ENCODE measurements at places on chromosomes 2 and 18.

DNA sequence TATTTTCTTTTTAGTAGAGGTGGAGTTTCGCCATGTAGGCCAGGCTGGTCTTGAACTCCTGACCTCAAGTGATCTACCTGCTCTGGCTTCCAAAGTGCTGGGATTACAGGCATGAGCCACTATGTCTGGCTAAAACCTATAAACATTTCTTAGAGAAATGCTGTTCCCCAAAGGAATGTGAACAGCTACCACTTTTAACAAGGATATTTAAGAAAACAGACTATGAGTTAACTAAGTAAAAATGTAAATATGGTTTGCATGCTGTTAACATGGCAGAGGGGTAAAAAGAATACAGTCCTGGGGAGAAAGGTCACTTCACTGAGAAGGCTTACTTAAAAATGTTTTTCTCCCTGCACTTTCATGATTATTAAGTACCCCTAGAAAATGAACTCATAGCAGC, 57.1 kb downstream of the SLC16A14 start:
- no peak for DNase-seq

- DNase-seq = no peak
These were observed 120.9 kb downstream of the CLIP4 start for GRCh38 chr2:29236074-29236473.

DNA sequence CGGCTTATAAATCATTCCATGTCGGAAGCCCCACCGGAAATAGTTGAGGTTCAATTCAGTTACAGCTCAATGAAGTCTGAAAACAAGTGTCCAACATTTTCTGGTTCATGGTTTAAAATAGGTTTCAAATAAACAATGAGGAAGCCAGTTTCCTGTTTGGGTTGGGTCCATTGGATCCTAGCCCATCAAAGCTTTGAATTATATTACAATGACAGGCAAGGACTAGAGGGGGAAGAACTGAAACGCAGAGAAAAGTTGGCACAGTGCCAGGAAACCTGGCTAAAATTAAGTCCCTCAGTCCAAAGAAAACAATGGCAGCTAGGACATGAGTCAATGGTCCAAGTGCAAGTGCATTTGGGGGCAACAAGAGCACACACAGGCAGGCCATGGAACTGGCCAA, 32.0 kb downstream of the SLC14A1 start:
- DNase-seq = peak; percentile 72

DNA sequence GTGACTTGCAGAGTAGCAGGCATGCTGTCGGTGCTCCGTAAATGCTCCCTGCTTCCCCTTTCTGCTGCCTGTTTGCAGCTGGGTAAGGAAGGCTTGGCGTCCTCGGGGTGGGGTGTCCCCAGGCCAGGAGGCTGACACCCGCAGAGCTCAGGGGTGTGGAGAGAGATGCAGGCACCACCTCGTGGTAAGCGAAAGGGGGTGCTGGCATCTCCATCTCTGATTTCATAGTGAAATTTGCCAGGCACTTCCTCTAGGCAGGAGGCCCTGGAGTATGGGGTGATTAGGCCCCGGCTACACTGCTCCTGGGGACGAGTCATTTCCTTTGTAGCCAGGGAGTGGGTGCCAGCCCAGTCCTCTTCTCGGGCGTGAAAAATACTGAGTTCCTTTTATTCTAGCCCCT, 160.4 kb downstream of the KLHL29 start:
- DNase-seq = no peak

DNA sequence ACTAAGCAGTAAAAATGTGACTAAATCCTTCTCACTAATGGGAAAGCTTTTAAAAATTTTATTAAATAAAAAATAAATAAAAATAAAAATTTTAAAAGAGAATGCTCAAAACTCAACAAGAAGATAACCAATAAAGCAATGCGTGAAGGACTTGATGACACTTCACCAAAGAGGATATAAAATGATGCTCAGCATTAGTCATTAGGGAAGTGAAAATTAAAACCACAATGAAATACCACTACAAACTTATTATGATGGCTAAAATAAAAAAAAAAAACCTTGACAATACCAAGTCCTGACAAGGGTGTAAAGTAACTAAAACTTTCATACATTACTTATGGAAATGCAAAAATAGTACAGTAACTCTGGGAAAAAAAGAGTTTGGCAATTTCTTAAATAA, 3.3 kb upstream of the WDR75 start:
- DNase-seq = no peak

GRCh38 chr2:160561551-160562295, 68.1 kb upstream of the RBMS1 start:
- no peak for DNase-seq

- DNase-seq = no peak
These were observed 175.9 kb upstream of the FN1 start for GRCh38 chr2:215611609-215612386.

DNA sequence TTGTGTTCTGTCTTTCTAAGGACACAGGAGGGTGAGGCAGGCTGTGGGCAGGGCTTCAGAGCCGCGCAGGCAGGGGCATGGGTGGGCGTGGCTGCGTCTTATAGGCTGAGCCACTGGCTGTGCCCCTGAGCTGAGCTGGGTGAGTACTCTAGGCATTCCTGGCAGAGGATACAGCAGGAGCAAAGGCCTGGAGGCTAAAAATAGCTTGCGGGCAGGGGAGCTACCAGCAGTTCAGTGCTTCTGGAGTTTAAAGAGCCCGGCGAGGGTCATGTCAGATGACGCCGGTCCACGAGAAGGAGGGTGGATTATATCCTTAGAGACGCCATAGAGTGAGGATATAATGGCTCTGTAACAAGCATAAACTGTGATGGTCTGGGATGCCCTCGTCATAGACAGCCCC, 31.5 kb upstream of the PDIA6 start:
- peak; percentile 19 for DNase-seq

- no peak for DNase-seq
These were observed 37.2 kb downstream of the CREG2 start for GRCh38 chr2:101349893-101350662.

- DNase-seq = no peak
These were observed 1951.7 kb upstream of the LRRTM1 start for GRCh38 chr2:82256288-82256687.

GRCh38 chr18:3193331-3193730, 26.4 kb downstream of the MYOM1 start:
- no peak for DNase-seq

- DNase-seq = no peak
These were observed 63.5 kb upstream of the CTLA4 start for GRCh38 chr2:203804070-203804469.

DNA sequence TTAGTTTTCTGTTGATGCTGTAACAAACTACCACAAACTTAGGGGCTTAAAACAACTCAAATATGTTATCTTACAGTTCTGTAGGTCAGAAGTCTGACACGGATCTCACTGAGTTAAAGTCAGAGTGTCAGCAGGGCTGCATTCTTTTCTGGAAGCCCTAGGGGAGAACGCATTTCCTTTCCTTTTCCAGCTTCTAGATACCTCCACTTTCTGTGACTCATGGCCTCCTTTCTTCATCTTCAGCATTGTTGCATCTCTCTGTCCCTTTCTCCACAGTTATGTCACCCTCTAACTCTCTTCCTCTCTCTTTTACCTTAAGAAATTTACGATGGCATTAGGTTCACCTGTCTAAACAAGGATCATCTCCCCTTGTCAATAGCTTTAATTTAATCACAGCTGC, 13.3 kb upstream of the PPP4R1 start:
- no peak for DNase-seq

GRCh38 chr2:102391565-102391964, 31.4 kb upstream of the IL18RAP start:
- DNase-seq = no peak

DNA sequence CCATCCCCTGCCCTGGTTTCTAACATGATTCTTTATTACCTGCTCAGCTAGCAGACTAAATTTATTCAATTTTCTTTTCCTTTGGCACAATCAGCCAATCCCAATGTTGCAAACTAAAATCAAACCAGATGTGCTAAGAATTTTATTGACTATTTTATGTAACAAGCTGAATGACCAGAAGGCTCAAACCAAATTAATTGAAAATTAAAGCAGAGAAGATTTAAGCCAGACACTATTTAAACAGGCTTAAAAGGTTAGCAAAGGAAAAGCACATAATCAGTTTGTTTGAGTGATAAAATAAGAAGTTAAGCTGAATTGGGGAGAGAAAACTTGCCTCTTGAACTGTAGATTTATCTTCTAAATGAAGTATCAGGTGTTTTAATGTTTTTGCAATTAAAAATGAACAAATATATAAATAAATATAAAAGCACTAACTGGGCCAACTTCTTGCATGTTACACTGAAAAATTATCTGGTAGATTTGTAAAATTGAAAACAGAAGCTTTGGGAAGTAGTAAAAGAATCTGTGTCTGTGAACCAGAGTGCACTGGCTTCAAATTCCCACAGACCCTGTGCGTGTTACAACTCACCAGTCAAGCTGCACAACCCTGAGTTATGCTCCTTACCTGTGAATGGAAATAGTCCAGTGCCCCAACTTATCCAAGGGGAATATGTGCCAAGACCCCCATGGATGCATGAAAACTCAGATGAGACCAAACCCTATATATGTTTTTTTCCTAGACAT, 283.4 kb downstream of the CNTNAP5 start:
- DNase-seq = no peak

DNA sequence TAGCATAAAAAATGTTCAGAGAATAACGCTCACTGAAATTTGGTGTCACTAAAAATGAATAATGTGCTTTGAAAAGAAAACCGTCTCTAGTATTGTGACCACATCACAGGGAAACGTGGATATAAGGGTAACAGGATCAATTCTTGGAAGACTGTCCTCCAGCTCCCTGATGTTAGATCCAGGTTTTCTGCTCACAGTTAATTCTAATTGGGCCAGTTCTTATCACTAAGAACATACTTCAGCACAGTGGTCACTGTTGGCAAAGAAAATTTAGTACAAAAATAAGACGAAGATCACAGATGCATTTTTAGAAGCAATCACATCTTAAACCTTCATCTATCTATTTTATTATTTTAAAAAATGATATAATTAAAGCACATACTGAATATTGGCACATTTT, 57.0 kb upstream of the CD226 start:
- DNase-seq = no peak

DNA sequence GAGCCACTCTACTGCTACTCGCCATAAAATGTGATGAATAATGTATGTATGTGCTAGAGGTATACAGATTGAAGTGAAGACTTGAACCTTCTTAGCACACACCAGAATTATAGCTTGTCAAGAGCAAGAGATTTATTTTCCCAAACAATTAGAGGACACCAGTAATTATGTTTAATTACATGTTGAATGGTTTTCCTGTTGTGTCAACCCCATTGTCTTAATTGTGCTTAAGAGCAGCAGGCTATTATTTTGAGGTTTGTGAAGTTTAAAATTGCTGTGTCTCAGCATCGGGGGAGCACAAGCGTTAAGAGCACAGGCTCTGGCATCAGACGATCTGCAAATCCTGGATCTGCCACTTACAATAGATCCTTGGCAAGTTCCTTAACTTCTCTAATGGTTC, 29.0 kb downstream of the KIF5C start:
- DNase-seq = no peak

GRCh38 chr2:164972216-164972615, 16.9 kb upstream of the SLC38A11 start:
- no peak for DNase-seq

GRCh38 chr18:55838319-55838718, 250.3 kb upstream of the TCF4 start:
- no peak for DNase-seq

- DNase-seq = no peak
These were observed 550.0 kb downstream of the TMX3 start for GRCh38 chr18:68164909-68165308.

GRCh38 chr2:48315896-48316194, 214.1 kb upstream of the STON1 start:
- peak; percentile 28 for DNase-seq

DNA sequence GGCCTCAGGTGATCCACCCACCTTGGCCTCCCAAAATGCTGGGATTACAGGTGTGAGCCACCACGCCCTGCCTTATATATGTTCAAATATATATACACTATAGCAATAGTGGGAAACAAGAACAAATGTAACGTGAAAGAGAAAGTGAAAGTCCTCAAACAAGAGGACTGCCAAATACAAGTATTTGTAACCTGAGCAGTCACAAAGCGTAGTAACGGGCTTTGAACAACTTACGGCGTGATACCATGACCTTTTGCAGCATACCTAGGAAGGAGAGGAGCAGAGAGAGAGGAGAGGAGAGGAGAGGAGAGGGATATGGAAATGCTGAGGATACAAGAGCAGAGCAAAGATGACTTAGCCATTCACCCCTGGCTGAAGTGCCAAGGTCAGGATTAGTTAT, 113.8 kb upstream of the RGPD4 start:
- DNase-seq = no peak

GRCh38 chr2:41877114-41877678, 170.6 kb upstream of the PKDCC start:
- no peak for DNase-seq

- DNase-seq = no peak
These were observed 39.6 kb downstream of the SEMA4F start for GRCh38 chr2:74693668-74694067.

GRCh38 chr2:111659361-111660333, 224.3 kb downstream of the ANAPC1 start:
- DNase-seq = peak; percentile 76

DNA sequence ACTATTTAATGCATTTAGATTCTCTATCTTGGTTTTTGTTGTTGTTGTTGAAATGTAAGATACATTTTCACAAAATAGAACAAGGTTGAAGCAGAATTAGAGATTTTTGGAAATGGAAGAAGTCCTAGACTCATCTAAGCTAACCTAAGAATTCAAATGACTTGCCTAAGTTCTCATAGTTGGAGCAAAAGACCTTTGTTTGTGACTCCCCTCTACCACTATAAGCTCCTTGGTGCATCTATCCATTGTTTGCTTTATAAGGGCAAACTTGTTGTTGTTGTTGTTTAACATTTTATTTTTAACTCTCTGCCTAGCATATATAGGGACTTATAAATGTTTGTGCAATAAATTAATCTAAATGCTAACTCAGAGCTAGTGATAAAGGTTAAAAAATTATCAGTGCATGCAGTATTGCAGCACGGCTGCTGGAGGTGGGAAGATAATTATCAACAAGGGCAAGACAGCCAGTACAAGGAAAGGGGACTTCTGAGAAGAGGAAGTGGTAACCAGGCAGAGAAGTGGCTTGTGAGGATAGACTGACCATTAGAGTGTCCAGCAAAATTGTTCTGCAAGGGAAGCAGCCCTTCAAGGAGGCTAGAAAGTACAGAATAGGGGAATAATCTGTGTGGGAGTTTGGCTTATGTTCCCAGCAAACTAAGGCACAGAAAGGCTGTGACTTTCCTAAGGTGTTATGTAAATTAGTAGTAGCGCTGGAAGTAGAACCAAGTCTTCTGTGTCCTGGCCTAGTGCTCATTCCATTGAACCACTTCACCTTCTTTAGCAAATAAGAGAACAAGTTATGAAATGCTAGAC, 38.1 kb upstream of the ACYP2 start:
- DNase-seq = no peak

- no peak for DNase-seq
These were observed 624.3 kb upstream of the FANCL start for GRCh38 chr2:58865436-58865835.

- DNase-seq = no peak
These were observed 38.8 kb downstream of the DNER start for GRCh38 chr2:229675569-229675968.
